ENCODE measurements at places on chromosomes 2 and 18.

- no peak for DNase-seq
Measured at GRCh38 chr2:29012211-29012681, 31.1 kb downstream of the TOGARAM2 start.

- DNase-seq, result no peak
Measured at GRCh38 chr2:169796441-169796840, 2.2 kb upstream of the SSB start.

DNA sequence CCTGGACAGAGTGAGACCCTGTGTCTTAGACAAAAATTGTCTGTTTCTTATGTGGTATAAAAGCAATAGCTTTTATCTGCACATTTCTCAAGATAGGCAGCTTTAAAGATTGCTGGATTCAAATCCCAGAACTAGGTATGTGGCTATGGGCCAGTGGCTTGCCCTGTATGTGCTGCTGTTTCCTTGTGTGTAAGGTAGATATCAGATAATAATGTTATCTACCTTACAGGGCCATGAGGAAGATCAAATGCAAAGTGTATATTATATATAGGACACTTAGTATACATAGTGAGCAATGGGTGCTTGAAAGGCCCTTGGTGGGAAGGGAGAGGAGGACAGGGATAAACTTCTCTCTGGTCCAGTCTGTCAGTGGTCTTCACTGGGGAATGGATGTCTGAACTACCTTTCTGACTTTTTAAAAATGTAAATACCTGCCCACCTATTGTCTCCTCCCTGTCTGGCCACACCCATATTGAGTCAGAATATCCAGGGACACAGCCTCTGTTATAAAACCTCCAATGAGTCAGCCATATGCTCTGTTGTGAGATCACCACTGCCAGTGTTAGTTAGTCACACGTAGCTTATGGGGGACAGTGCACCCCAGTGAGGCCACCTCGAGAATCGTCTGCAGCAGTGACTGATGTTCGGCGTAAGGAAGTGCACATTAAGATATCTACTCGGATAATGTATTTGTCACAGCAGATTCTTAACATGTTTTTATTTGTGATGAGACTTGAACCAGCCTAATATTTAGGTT, 383.4 kb downstream of the PTPRM start:
- DNase-seq, result no peak

DNA sequence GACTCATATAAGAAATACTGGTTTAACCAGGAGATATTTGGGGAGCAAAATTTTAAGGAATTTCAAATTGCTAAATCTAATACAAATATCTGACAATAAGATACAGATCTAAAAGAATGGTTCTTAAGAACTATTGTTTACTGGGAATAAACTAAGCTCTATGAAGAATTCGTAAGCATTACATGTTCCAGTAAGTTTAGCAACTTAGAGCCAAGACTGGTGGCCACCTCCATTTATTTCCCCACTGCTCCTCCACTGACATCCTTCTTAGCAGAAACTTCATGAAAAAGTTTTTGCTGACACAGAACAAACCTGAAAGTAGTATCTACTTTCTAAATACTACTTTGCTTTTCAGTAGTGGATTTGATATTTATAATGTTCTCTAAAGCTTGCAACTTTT, 83.0 kb downstream of the ACSL3 start:
- no peak for DNase-seq

DNA sequence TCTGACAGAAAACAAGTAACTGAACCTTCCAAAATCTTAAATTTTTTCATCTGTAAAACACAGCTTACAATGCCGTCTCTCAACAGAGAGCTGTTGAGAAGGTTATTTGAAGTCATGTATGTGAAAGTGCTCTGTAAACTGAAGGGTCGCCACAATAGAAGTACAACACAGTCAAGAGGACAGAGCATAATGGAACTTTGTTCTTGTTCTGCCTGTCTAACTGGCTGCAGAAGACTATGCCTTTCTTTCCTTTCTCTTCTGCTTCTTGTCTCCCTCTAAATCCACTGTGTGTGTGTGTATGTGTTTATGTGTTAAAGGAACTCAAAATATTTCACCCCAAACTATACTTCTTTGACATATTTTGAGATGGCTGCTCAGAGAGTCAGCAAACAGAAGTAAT, 365.8 kb upstream of the RND3 start:
- DNase-seq, result no peak
